ENCODE measurements at places on chromosomes 4 and X.

GRCh38 chrX:133414406-133415275 lies 648 bp downstream of the GPC4 start:
- DNase-seq = peak; percentile 31

- DNase-seq = no peak
Measured at GRCh38 chrX:9023293-9023692, 10.6 kb downstream of the FAM9B start.

DNA sequence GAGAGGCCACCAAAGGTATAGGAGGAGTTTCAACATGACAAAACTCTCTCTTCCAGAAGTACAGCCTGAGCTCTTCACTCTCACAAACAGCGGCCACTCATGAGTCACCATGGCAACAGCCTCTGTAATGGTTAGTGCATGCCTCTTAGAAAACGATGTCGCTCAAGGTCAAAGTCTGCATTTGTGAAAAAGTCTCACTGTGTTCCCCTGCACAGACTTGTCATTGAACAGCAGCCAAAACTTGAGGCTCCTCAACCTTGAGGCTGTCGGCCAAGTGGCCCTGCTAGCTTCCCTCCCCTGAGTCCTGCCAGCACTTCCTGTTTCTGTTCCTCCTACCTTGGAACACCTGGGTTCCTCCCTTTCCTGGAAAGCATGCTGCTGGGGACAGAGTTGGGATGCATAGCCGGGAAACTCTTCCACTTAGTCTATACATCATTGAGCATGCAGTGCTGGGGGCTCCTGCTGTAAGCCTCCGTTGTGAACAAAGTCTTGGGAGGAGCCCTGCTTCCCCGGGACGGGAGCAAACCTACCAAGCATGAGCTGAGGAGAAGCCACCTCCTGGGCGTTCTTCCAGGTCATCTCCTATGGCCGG lies 66.6 kb downstream of the ING2 start:
- no peak for DNase-seq

GRCh38 chrX:54994668-54995351 lies 822 bp upstream of the PFKFB1 start:
- DNase-seq = no peak

- DNase-seq = no peak
Measured at GRCh38 chrX:116009861-116010710, 160.5 kb upstream of the AGTR2 start.

DNA sequence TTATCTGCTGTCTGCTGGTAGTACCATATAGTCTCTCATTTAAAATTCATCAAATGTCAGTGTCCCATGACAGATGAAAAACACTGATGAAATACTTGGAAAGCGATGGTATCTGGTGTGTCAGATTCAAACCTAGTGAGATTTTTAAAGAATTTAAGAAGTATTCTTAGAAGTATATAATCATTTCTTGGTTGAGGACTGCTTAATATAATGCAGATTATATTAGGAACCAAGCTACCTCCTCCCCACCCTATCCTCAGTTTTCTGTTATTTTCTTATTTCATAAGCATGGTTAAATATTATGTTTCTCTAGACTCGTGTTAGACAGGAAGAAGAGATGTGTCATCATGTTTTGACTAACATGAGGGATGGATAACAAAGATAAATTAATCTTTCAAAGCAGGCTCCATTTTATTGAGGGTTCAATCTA lies 118.5 kb downstream of the GLUD2 start:
- DNase-seq = no peak

DNA sequence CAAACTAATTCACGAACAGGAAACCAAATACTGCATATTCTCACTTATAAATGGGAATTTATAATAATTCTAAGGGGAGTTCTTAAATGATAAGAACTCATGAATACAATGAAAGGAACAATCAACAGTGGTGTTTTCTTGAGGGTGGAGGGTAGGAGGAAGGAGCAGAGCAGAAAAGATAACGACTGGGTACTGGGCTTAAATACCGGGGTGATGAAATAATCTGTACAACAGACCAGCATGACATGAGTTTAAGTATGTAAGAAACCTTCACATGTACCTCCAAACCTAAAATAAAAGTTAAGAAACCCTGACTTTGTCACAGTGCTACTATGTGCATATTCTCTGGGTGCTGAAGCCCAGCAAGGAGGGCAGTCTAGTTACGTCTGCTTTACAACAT lies 6.6 kb downstream of the FREM3 start:
- no peak for DNase-seq

GRCh38 chr4:10917566-10917965 lies 233.0 kb upstream of the CLNK start:
- no peak for DNase-seq

DNA sequence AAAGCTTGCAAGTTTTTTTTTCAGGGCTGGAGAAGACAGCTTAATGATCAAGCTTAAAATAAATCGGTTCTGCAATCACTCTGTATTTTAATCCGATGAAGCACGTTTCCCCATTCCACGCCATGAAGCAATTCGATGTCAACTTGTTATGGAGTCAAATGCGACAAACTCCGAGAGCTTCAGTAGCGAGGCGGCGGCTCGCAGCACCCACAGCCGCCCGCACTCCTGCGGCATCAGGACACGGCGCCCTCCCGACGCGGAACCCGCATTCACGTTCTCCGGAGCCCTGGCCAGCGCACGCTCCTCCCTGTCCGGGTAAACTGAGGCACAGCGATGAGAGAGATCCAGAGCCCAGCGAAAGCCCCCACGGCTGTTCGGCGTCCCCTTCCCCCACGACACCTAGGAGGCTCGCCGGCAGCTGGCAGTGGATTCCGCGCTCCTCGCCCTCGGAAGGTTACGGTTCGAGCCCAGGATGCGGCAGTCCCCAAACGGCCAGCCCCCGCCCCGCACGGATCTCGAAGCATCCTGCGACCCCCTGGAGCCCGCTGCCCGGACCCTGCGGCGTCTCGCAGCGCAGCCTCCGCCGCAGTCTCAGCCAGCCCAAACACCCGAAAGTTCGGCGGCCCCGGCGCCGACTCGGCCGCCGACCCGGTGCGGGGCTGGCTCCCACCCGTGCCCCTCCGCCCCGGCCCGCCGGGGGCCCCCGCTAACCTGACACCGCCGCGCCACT lies 507 bp downstream of the MFAP3L start:
- DNase-seq = no peak

GRCh38 chr4:175536852-175537453 lies 275.1 kb downstream of the GPM6A start:
- no peak for DNase-seq

DNA sequence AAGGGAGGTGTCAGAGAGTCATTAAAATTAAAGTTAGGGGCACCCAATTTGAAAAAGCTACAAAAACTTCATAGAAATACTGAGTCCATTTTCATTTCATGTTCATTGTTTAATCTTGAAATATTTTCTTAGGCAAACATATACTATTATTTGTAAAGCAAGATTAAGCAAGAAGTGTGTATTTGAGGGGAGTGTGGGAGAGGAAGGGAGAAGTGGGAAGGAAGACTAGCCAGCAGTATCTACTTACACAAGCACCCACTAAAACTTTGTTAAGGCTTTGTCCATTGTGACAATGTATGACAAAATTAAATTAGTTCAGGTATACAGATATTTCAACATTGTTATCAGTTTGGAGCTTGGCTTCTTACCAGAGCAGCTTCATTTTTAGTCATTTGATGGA lies 222.9 kb downstream of the ARHGAP24 start:
- no peak for DNase-seq

GRCh38 chr4:145107126-145107525 lies 9.0 kb downstream of the ABCE1 start:
- no peak for DNase-seq

- DNase-seq = no peak
Measured at GRCh38 chr4:1305261-1305711, 15.6 kb downstream of the MAEA start.

DNA sequence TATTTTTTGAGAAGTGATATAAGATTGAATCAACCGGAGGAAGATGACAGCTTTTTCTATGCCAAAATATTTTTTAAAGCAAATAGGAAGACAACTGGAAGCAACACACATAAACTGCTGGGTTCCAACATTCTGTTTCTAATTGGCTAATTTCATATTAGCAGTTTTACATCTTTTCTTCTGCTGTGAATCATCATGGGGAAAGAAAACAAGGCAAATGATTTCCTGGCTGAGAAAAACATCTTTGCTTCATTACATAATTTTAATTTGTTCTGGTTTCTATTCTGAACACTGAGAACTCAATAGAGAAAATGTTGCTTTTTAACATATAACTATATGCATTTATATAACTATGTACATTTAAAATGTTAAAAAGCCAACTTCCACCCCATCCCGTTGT lies 2518.5 kb downstream of the ARAP2 start:
- DNase-seq = no peak

- no peak for DNase-seq
Measured at GRCh38 chr4:77493829-77494551, 111.6 kb upstream of the CXCL13 start.

GRCh38 chr4:17188547-17189400 lies 290.3 kb upstream of the LDB2 start:
- no peak for DNase-seq

- DNase-seq = no peak
Measured at GRCh38 chr4:111519683-111520082, 625.6 kb upstream of the FAM241A start.

DNA sequence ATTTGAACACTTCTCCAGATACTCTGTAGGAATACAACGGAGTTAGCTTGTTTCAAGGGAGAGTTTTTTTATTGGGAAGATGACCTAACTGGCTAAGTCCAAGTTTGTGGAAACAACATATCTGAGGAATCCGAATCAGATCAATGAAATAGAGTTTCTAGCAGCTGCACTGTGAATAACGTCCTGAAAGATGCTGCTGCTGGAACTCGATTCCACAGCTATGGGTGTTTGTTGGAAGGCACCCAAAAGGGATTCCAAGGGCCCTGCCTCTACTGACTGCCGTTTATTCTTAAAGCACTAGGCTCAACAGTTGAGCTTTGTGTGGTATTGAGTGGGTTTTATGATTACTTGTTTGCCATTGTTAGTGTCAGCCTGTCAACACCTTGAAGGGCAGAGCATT lies 6.6 kb upstream of the GBA3 start:
- DNase-seq = no peak

GRCh38 chr4:19883841-19884240 lies 367.9 kb upstream of the SLIT2 start:
- DNase-seq = no peak

GRCh38 chr4:121168446-121169281 lies 4.5 kb upstream of the TNIP3 start:
- no peak for DNase-seq

GRCh38 chr4:133929531-133930239 lies 271.9 kb downstream of the PABPC4L start:
- DNase-seq = no peak

DNA sequence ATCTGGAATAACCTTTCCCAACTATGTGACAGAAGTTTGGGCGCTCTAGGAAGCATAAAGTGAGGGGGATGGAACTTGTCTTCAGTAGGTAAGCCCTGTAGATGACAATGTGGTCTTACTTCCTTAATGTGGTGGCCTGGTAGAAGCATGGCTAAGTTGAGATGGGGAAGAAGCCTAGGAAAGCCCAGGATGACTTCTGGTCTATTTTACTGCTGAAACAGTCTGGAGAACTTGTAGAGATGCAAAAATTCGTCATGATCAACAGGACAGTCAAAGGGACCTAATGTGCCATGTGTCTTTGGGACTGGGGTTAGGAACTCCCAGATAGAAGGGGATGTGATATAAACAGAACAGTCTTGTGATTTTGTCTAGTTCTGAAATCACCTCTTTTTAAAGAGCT lies 40.8 kb downstream of the CCNG2 start:
- no peak for DNase-seq

- no peak for DNase-seq
Measured at GRCh38 chr4:110109455-110109854, 89.0 kb downstream of the ELOVL6 start.

GRCh38 chrX:23317799-23318724 lies 16.6 kb upstream of the PTCHD1 start:
- DNase-seq = no peak

GRCh38 chr4:172202480-172203076 lies 389.4 kb downstream of the GALNTL6 start:
- DNase-seq = no peak

GRCh38 chrX:96480081-96480480 lies 204.6 kb upstream of the DIAPH2 start:
- no peak for DNase-seq

- no peak for DNase-seq
Measured at GRCh38 chrX:136652822-136653723, 5.1 kb downstream of the CD40LG start.

DNA sequence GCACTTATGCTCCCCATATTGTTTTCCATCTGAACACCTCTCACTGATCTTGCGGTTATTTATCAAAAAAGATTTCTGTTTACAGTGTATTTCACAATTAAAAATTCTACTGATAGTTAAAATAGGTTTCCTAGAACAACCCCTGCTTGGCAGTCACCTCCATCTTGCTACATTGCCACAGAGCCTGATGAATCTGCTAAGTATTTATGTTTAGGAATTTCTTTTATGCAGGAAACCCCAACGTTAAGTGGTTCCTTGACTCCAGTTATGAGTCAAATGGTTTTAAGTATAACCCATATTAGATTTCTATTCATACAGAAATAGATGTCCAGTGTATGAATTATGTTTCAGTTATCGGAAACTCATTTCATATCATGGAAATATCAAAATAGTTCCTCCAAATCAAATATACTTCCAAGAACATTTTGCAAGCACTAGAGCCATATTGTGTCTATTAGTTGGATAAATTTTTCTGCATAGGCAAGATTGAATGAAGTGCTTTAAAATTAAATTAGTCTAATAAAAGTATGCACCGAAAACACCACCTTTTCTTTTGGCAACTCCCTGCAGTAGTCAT lies 20.6 kb downstream of the GALNT7 start:
- no peak for DNase-seq

- DNase-seq = no peak
Measured at GRCh38 chrX:129115104-129115503, 408.2 kb downstream of the SMARCA1 start.

GRCh38 chrX:29617725-29618124 lies 597.6 kb upstream of the MAGEB2 start:
- DNase-seq = no peak

GRCh38 chr4:85154591-85154990 lies 188.1 kb upstream of the WDFY3 start:
- DNase-seq = no peak

DNA sequence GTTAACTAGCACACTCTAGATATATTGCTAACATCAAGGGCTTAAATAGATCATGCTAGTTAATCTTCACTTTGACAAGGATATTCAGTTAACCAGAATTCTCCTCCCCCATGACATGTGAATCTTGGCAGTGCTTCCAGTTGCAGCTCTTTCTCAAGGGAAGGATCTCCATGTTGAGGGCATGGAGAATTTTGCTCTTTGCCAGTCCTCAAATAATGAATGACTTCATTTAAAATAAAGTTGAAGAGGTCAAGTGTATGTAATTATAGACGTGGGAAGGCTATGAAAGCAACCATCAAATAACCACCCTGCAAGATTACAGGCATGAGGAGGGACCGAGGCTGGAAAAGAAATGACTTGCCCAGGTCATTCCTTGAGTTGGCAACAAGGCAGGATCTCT lies 87.3 kb upstream of the CPEB2 start:
- DNase-seq = no peak

GRCh38 chr4:123807866-123808265 lies 411.3 kb downstream of the SPRY1 start:
- DNase-seq = no peak

GRCh38 chr4:144627663-144628076 lies 18.3 kb upstream of the HHIP start:
- DNase-seq = no peak
